T-cell (primary cell): ENCODE measurements at places on chromosomes 1 and 21.

DNA sequence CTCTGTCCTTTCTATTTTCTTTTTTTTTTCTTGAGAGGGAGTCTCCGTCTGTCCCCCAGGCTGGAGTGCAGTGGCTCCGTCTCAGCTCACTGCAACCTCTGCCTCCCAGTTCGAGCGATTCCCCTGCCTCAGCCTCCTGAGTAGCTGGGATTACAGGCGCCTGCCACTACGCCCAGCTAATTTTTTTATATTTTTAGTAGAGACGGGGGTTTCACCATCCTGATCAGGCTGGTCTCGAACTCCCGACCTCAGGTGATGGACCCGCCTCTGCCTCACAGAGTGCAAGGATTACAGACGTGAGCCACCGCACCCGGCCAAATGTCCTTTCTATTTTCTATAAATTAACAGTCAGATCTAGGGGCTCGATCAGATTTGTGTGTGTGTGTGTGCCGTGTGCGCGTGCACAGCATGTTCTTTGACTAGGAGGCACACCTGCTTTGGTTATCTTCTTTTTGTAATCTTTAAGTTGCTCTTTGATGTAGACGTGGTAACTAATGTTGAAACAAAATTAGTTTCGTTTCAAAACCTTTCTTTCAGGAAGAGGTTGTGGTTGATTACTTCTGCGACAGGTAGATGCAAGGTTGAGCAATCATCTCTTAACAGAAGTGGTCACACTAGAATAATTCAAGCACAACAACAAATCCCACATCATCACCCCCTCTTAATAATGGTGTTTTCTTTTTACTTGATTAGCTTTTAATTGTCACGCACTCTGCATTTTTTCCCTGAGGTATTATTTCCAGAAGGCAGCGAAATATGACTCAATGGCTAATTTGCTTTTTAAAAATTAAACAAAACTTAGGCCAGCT lies 779 bp upstream of the DEGS1 start:
- peaks cover 10% of the 10 kb centered on the region for H3K36me3 ChIP-seq
- peak overlapping the region; percentile 95 for H3K4me3 ChIP-seq
- DNase-seq: peak; percentile 53
- H3K27ac ChIP-seq: peak overlapping the region; percentile 80
- H3K27me3 ChIP-seq: no peaks in the 10 kb centered on the region
- peaks cover 8% of the 10 kb centered on the region for H3K4me1 ChIP-seq

GRCh38 chr1:24199291-24199900 lies 12.3 kb upstream of the IFNLR1 start:
- H3K27ac ChIP-seq: no peak overlapping the region
- peak; percentile 62 for DNase-seq
- no peaks in the 10 kb centered on the region for H3K27me3 ChIP-seq
- H3K4me1 ChIP-seq: peaks cover 7% of the 10 kb centered on the region
- H3K36me3 ChIP-seq: no peaks in the 10 kb centered on the region
- H3K4me3 ChIP-seq: no peak overlapping the region

- no peaks in the 10 kb centered on the region for H3K4me1 ChIP-seq
- no peaks in the 10 kb centered on the region for H3K27me3 ChIP-seq
- no peak overlapping the region for H3K4me3 ChIP-seq
- no peaks in the 10 kb centered on the region for H3K36me3 ChIP-seq
Observed at GRCh38 chr1:238664139-238664538, 722.2 kb upstream of the CHRM3 start.

DNA sequence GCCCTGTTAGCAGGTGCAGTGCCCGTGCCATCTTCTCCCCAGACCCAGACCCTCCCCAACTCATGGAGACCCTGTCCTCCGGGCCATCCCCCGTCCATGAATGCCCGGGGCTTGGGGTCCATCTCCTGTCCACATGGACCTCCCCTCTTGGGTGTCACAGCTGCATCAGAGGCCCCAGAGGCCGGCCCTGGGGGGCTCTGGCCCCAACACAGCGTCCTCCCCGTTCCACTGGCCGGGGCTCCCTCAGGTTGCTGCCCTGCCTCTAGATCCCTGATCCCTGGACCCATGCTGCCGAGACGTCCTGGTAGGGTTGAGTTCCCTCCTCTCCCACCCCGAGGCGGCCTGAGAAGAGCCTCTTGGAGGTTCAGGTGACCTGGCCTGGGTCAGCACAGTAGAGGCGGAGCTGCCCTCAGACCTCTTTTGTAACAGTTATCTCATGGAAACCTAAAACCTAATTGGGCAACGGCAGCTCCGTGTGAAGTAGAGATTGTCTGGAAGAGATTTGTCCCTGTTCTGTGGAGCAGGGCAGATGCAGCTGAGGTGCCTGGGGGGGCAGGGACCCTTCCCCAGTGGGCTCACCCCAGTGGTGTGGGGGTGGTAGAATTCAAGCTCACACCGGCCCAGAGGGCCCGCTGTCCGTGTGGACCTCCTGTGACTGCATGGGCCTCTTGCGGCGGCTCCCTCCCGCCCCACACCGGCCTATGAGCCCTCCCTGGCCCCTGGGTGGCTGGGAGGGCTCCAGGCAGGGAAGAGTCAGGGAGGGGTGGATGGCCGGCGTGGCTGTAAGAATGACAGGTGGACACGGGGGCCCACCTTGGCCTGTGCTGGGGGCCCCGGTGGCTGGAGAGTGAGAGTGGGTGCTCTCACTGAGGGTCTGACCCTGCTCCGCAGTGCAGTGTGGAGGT lies 56.1 kb downstream of the SKI start:
- peaks cover 13% of the 10 kb centered on the region for H3K4me1 ChIP-seq
- no peaks in the 10 kb centered on the region for H3K27me3 ChIP-seq
- H3K4me3 ChIP-seq: no peak overlapping the region
- DNase-seq: no peak

- no peaks in the 10 kb centered on the region for H3K36me3 ChIP-seq
- peaks cover 19% of the 10 kb centered on the region for H3K27me3 ChIP-seq
- peaks cover 25% of the 10 kb centered on the region for H3K4me1 ChIP-seq
- no peak overlapping the region for H3K4me3 ChIP-seq
Observed at GRCh38 chr1:197922070-197922390, 4.9 kb downstream of the LHX9 start.

DNA sequence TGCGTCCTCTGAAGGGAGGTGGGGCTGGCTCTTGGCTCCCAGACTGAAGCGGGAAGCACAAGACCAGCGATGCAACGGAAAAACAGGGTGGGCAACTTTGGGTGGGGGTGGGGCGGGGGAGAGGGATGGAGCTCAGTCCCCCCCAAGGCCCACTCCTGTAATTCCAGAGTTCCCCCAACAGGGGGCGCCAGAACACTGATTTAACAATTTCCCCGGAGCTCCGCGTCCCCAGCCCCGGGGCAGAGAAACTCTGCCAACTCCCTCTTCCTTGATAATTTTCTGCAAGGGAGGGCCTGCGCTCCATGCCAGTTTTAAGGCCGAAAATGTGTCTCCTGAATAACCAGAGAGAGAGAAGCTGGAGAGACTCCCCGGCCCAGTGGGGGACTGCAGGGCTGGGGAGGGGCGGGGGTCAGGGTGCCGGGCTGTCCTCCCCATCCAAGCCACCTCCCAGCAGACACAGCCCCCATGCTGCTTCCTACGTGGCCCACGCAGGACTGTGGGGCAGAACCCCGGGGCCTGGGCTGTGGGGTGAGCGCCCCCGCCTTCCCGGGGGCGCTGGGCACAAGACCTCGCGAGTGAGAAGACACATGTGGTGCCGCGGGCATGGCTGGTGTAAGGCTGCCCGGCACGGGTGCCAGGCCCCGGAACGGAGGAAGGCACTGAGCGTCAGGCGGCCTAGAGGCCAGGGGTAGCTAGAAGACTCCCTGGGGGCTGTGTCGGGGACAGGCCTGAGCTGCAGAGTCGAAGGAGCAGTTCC lies 51.4 kb downstream of the KIF21B start:
- H3K27ac ChIP-seq: no peak overlapping the region
- H3K4me3 ChIP-seq: no peak overlapping the region
- H3K27me3 ChIP-seq: no peaks in the 10 kb centered on the region

GRCh38 chr1:224881762-224882211 lies 47.7 kb upstream of the DNAH14 start:
- H3K36me3 ChIP-seq: no peaks in the 10 kb centered on the region
- no peak overlapping the region for H3K4me3 ChIP-seq
- H3K27ac ChIP-seq: no peak overlapping the region
- no peak for DNase-seq
- no peaks in the 10 kb centered on the region for H3K4me1 ChIP-seq

DNA sequence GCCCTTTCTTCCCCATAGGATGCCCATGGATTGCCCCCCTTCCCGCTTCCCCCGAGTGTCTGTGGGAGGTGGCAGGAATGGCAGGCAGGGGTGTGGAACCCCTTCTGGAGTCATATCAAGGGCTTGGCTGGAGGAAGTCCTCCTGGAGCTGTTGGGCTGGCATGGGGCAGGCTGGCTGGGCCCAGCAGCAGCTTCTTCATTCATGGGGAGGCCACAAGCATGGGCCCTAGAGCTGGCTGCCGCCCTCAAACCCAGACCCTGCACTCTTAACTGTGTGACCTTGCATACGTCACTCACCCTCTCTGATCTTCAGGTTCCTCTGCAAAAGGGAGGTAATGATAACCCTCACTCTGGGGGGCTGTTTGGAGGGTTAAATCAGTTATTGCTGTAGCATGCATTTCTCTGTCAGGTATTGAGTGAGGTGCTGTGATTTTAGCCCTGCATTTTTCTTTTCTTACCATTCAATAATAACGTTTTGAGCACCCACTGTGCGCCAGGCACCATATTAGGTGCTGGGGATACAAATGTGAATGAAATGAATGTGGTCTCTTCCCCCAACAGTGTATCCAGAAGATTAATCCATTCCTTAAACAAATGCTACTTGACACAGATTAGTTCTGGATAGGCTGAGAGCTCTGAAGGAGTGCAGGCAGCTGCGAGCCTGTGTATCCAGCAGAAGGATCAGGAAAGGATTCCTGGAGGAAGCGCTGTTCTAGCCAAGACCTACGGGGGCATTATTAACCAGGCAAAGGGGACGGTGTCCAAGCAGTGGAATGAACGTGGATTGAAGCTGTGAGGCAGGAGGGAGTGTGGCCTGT lies 9.3 kb downstream of the PCSK9 start:
- H3K36me3 ChIP-seq: no peaks in the 10 kb centered on the region
- no peak for DNase-seq
- no peaks in the 10 kb centered on the region for H3K4me1 ChIP-seq
- H3K27me3 ChIP-seq: peaks cover 16% of the 10 kb centered on the region
- no peak overlapping the region for H3K27ac ChIP-seq
- H3K4me3 ChIP-seq: no peak overlapping the region

DNA sequence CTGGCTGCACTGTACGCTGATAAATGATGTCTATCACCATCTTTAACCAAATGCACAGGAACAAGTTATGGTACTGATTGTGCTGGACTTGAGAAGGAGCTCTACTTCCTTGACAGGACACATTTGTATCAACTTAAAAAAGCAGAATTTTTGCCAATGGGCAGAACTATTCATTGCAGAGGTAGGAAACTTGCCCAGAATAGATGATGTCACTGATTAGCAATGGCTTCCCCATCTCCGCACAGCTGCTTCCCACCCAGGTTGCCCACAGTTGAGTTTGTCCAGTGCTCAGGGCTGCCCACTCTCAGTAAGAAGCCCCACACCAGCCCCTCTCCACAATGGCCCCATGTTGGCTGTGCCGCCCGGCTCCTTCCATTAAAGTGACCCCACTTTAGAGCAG lies 33.4 kb downstream of the CAPN2 start:
- H3K27me3 ChIP-seq: no peaks in the 10 kb centered on the region
- peaks cover 57% of the 10 kb centered on the region for H3K36me3 ChIP-seq
- DNase-seq: no peak
- peaks cover 13% of the 10 kb centered on the region for H3K4me1 ChIP-seq
- H3K27ac ChIP-seq: no peak overlapping the region
- H3K4me3 ChIP-seq: no peak overlapping the region

GRCh38 chr1:40829631-40830245 lies 32.4 kb downstream of the CITED4 start:
- no peak overlapping the region for H3K4me3 ChIP-seq
- no peaks in the 10 kb centered on the region for H3K36me3 ChIP-seq
- no peak for DNase-seq
- no peaks in the 10 kb centered on the region for H3K4me1 ChIP-seq

DNA sequence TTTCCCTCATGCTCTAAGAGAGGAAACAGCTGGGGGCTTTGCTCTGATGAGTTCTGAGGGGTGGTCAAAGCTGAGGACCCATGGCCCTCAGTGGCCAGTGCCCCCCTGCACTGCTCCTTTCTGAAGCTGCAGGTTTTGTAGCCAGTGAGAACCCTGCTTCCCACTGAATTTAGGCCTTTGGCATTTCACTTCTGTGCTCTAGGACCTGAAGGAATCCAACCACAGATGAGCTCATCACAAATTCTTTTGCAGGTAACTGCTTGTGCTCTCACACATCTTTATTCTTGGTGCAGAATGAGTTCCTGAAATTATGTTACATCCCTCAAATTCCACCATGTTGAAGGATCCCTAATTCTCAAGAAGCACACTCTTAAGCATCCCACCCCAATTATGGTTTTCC lies 248.7 kb upstream of the IRF2BP2 start:
- H3K4me1 ChIP-seq: peaks cover 7% of the 10 kb centered on the region
- no peak overlapping the region for H3K27ac ChIP-seq
- H3K4me3 ChIP-seq: no peak overlapping the region
- DNase-seq: no peak
- H3K36me3 ChIP-seq: no peaks in the 10 kb centered on the region

DNA sequence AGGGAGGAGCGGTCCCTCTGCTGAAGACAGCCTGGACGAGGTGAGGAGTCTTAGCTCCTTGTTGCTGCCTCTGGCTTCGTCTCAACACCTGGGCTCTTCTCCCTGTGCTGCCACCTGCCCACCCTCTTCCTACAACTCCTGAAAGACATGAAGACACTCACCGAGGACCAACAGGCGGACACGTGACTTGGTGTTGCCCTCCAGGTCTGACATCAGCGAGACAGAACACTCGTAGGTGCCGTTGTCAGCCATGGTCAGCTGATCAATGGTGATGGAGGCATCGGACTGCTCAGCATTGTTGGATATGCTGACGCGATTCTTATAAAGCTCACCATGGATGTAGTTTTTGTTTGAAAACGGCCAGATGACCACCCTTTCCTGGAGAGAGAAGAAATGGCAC lies 21.4 kb downstream of the GPA33 start:
- H3K4me3 ChIP-seq: no peak overlapping the region
- no peak for DNase-seq
- no peaks in the 10 kb centered on the region for H3K27me3 ChIP-seq

GRCh38 chr1:56409112-56409691 lies 170.2 kb downstream of the PLPP3 start:
- H3K4me1 ChIP-seq: no peaks in the 10 kb centered on the region
- no peak for DNase-seq
- no peak overlapping the region for H3K4me3 ChIP-seq
- H3K36me3 ChIP-seq: no peaks in the 10 kb centered on the region
- no peak overlapping the region for H3K27ac ChIP-seq

DNA sequence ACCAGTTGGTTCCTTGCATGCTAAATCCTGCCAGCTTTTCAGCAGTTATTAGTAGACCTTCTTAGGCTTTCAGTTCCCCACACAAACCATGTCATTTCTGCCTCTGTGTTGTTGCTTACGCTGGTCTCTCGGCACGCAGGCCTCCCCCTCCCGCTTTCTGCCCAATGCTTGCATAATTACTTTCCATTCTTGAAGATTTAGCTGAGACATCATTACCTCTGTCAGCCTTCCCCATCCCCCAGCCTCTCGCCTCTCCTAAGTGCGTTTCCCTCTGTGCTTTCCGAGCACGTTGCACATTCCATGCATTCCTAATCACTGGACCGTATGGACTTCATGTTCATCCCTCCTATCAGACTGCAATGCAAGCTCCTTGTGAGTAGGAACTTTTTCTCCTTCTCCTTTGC lies 26.8 kb downstream of the TSHB start:
- no peak overlapping the region for H3K4me3 ChIP-seq
- H3K4me1 ChIP-seq: peaks cover 3% of the 10 kb centered on the region
- DNase-seq: no peak
- H3K36me3 ChIP-seq: peaks cover 4% of the 10 kb centered on the region

- no peak overlapping the region for H3K4me3 ChIP-seq
- DNase-seq: no peak
- H3K27ac ChIP-seq: no peak overlapping the region
- no peaks in the 10 kb centered on the region for H3K4me1 ChIP-seq
- no peaks in the 10 kb centered on the region for H3K36me3 ChIP-seq
- no peaks in the 10 kb centered on the region for H3K27me3 ChIP-seq
Observed at GRCh38 chr1:82978461-82979324, 1020.2 kb downstream of the TTLL7 start.
